ENCODE measurements at places on chromosomes 16 and 17.

DNA sequence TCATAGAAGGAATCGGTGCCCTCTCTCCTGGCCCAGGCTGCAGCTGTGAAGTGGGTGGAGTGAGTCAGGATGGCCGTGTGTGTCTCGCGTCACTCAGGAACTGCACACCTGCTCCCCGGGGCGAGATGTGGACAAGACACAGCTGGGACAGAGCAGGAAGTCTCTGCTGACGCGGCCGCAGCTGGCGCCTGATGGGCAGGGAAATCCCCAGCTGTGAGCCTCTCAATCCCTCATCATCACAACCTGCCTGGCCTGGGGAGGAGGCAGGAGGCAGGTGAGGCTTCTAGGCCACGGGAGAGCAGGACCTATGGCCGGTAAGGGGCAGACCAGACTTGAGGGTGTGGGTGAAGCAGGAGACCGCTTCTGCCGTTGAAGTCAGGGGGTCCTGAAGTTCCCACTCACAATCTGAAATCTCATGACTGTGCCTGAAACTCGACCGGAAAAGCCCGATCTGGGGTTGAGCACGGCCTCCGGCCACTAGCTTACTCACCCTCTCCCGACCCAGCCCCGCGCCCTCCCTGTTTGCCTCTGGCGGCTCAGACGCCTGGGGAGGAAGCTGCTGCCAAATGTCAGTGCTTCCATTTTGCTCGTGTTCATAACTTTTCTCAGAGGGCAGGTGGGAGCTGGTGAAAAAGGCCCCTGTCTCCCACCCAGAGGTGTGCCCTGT, 1.1 kb upstream of the TRPV3 start:
- peak; percentile 38 for DNase-seq

DNA sequence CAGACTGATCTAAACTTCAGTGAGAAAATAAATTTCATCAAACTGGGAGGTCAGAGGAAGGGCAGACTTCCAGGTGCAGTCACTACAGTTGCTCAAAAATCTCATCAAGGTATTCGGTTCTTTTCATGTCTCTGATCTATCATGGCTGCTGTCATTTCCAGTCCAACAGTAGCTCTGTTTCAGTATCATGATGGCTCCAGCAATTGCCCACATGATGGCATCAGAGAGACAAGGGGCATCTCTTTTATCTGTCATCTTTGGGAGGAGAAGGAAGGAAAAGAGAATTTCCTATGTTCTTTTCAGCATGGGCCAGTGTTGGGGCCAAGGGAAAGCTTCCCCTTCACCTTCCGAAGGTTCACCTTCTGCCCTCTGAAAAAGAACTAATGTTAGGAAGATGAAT, 504.9 kb upstream of the HSBP1 start:
- DNase-seq: no peak

DNA sequence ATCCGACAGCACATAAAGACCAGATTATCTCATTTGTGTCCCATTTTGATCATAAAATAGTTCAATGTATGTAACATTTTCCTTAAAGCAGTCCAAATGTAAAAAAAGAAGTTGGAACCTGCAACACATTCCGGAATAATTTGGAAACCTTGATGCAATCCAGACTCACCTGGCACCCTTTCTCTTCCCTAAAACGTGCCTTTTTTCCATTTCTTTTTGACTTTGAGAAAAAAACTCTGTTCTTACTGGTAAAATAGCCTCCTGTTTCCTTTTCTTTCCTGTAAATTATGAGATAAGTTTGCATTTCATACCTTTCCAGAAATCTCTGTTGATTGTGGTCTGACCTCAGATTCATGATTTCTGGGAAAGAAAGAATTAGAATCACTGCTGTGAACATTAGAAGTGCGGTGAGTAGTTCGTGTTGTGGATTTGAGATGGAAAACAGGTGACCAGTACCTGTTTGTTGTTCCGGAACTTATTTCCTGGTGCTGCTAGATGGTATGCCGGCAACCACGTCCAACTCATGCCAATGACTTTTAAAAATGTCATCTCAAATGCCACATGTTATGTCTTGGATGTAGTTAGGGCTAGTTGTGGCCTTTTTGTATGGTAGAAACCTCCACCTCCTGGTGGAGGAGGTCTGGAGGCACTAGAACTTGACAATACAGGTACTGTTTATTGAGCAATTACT, 108.1 kb downstream of the SOCS1 start:
- no peak for DNase-seq

DNA sequence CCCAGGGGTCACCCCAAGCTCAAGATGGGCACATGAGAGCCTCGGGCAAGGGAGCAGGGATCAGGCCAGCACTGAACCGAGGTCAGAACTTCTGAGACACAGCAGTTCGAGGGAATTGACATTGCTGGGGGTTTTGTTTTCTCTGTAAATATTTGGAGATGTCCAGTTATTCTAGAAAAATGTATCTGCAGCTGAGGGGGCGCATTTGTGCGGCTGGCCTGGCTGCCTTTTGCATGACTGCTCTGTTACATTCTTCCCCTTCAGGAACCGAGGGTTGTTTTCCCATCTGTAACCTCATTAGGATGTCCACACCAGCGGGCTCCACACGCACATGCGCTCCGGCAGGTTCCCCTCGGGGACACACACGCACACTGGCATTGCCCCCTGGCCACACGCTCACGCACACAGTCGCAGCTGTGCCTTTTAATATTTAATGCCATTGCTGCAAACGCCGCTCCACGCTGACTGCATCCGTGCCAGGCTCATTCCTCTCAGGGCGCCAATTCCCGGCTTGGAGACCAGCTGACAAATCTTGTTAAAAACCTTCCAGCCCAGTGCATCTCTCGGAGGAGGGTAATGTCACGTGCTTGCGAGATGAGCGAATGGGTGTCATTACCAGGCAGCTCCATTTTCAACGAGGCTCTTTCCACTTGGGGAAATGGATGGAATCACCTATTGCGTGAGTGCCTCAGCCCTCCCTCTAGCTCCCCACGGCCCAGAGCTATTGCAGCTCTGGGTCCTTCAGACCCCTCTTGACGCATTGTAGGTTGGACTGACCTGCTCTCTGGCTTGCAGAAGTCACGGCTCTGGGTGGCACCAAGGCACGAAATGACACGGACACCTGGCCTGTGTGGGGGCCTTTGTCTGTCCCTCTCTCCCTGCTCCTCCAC, 13.1 kb downstream of the CCR7 start:
- DNase-seq: no peak

GRCh38 chr16:29962344-29962994, 590 bp downstream of the TMEM219 start:
- no peak for DNase-seq

- DNase-seq: no peak
Observed at GRCh38 chr17:76033139-76033538, 6.0 kb upstream of the EVPL start.

GRCh38 chr16:88503374-88503770, 50.3 kb downstream of the ZFPM1 start:
- no peak for DNase-seq

- DNase-seq: no peak
Observed at GRCh38 chr16:4280625-4281024, 7.8 kb upstream of the TFAP4 start.

DNA sequence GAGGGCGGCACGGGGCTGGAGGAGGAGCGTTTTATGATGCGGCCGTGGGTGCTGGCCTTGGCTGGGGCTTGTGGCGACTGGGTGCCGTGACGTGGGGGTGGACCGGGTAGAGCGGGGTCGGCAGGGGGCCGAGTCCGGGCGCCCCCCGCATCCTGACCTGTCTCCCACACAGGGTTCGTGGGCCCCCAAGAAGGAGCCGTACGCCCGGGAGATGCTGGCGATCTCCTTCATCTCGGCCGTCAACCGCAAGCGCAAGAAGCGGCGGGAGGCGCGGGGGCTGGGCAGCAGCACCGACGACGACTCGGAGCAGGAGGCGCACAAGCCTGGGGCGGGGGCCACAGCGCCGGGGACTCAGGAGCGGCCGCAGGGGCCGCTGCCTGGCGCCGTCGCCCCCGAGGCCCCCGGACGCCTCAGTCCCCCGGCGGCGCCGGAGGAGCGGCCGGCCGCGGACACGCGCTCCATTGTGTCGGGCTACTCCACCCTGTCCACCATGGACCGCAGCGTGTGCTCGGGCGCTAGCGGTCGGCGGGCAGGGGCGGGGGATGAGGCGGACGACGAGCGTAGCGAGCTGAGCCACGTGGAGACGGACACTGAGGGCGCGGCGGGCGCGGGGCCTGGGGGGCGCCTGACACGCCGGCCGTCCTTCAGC, 81.6 kb downstream of the ARHGAP23 start:
- no peak for DNase-seq

DNA sequence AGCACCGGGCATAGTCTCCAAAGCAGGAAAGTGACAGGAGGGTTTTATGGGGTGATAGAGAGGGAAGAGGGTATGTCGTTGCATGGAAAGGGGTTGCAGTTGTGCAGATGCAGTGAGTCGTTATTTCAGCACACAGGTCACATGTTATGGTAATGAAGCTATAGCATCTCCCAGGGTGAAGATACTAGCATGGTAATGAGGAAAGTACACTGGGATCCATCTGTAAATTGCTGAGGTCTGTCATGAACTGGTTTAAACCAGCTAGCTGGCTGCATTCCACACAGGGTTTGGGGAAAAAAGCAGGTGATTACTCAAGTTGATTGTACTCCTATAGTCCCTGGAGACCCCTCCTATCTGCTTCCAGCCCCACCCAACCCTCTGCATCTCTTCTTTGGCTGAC, 11.7 kb downstream of the COX11 start:
- no peak for DNase-seq

- no peak for DNase-seq
Observed at GRCh38 chr16:72300892-72301291, 128.9 kb upstream of the PMFBP1 start.

- DNase-seq: no peak
Observed at GRCh38 chr17:38451840-38452529, 23.7 kb downstream of the ARHGAP23 start.

DNA sequence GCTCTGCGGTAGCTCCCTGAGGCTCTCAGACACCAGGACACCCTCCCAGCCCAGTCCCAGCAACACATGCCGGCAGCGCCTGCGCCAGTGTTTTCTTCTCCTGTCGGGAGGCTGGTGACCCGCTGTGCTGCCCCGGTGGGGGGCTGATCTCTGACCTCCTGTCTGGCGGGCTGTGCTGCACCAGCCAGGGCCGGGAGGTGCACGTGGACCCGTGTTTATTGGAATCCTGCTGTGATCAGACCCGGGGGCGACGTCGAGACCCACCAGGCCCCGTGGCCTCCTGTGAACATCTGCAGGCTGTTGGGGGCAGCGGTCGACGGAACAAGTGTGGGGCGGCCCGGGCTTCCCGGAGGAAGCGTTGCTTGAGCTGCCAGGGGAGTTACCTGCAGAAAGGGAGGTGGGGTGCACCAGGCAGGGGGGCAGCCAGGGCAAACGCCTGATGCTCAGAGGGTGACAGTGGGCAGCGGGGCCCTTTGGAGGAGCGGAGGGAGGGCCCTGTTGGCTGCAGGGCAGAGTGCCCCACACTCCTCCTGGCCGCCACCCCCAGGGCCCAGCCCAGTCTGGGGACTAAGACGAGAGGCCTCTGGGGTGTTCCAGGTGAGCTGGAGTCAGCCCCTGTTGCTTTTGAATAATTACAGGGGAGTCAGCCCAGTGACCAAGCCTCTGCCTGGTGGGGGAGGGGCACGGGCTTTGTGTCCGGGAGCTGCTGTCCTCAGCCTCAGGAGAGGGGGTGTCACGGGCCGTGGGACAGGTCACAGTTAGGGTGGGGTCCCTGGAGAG, 2.3 kb upstream of the SSTR5 start:
- DNase-seq: no peak

- no peak for DNase-seq
Observed at GRCh38 chr17:73973586-73974409, 229.7 kb upstream of the RPL38 start.

GRCh38 chr17:42982266-42982665, 1.9 kb downstream of the RUNDC1 start:
- no peak for DNase-seq

DNA sequence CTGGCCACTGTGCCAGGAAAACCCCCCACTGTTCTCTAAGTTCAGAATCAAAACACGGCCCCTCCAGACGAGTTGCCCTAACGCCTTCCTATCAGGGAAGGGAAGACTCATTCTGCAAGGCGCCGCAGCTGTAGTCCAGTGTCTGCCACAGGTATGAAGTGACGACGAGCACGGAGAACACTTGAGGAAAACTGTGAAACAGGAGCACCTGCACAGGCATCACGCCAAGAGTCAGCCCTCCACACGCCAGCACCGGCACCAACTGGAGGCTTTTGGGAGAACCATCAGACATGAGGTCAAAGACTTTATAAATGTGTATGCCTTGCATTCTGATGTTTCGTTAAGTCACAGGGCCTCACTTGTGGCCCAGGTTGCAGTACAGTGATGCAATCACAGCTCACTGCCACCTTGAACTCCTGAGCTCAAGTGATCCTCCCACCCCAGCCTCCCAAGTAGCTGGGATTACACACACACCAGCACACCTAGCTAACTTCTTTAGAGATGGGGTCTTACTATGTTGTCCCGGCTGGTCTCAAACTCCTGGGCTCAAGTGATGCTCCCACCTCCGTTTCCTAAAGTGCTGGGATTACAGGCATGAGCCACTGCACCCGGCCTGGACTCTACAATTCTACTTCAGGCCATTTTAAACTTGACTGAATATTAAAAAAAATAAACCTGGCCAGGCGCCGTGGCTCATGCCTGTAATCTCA, 22.9 kb downstream of the KLHDC4 start:
- DNase-seq: no peak

DNA sequence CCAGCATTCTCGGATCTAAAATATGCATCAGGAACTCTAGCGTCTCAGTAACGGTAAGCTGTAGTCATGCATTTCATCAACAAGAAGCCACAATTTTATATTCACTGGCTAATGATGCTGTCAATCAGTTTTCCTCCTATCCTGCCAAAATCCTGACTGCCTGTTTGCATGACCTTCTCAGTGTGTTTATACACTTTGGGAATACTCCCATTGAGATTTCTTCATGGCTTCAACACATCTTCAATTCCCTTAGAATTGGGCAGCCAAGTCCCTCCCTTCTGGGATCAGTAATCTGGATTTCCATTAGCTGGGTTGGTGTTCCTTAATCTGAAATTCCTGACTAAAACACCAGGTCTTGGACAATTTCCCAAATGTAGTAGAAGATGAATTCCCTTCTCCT, 348.9 kb upstream of the DYNLRB2 start:
- no peak for DNase-seq

DNA sequence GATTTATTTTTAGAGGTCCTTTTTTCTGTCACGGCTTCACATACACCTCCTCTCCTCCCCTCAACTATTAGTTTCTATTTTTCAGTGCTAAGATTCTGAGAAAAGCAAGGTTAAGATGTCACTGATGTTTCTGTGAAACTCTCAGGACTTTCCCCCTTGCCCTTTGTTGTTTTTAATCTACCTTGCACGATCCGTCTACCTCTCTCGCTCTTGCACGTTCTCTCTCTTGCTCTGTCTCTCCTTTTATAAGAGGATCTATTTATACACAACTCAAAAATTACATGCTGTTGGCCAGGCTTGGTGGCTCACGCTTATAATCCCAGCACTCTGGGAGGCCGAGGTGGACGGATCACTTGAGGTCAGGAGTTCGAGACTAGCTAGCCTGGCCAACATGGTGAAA, 43.6 kb downstream of the RPA1 start:
- no peak for DNase-seq

DNA sequence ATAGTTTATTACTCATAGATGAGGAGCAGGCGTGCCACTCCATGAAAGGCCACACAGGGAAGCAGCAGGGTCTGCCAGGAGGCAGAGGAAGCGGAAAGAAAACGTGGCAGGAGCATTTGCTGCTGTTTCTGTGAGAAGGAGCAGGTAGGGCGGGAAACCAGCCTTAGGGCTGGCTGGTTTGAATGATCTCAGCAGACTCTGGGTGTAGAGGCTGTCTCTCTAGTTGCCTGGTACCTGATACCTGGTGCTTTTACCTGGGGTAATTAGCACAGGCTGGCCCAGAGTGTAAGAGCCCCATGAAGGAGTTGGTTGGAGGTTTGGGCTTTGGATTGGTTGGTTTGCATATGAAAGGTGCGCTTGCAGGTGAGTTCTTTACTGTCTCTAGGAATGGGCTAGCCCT, 205.0 kb upstream of the CACNG3 start:
- no peak for DNase-seq

Data from stimulated activated CD4-positive, alpha-beta T cell treated with anti-CD3 and anti-CD28 coated beads, Interleukin-4, amount 100 ng/mL, for 48 hours (primary cell).